ENCODE measurements at places on chromosomes 4 and X.

DNA sequence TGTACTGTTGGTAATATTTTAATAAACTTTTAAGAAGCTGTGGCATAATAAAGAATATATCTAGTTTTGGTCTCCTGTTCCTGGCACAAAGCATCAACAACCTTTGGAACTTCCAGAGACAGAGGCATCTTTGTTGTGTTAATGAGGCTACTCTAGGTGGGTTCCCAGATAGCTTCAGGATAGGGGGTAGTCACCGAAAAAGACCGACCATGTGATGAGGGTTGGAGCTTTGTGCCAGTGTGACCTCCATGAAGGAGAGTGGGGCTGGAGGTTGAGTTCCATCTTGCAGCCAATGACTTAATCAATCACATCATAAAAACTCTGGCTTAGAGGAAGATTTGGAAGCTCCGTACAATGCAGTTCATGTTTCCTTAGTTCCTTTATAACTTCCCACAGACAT lies 9.9 kb downstream of the PPAT start:
- no peak for DNase-seq

GRCh38 chrX:123878252-123878721 lies 18.4 kb downstream of the XIAP start:
- DNase-seq, result no peak

GRCh38 chr4:73614311-73614867 lies 5.8 kb downstream of the RASSF6 start:
- no peak for DNase-seq

- DNase-seq, result no peak
Observed at GRCh38 chr4:12963291-12963690, 520.8 kb downstream of the RAB28 start.

- no peak for DNase-seq
Observed at GRCh38 chr4:109801895-109802319, at the start of gene CFI. TSS of gene CFI (minus strand) at chr4:109801999. CDS start at chr4:109801971, 28 bp downstream.

DNA sequence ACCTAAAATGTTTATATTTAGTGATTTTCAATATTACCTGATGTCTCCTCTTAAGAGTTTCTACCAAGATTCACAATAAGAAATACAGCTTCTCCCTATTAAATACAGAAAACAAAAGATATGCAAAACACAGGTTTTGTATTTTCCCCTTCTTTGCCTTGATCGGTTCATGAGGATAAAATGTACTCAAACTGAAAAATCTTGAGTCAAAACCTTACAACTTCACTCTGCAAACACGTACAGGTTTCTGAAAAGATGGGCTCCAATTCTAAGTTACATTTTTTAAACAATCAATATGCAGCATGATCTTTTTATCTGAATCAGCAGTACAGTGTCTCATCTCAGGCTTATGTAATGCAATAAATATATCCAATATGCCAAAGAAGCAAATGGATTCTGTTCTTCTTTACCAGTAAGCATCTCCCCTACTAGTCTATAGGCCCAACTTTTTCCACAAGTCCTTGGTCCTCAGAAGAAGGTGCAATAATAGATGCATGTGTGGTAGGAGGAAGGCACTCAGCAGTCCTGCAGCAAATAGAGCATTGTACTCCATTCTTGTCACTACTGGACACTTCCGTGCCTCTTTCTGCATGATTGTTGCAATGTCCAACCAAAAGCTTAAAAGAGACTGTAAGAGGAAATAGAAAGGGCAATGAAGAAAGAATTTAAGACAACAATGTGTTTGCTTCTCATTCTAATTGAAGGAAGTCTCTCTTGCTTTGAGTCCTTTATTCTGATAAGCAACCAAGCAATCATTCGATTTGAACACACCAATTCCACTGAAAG lies 3.2 kb downstream of the MAPK10 start:
- DNase-seq, result no peak

DNA sequence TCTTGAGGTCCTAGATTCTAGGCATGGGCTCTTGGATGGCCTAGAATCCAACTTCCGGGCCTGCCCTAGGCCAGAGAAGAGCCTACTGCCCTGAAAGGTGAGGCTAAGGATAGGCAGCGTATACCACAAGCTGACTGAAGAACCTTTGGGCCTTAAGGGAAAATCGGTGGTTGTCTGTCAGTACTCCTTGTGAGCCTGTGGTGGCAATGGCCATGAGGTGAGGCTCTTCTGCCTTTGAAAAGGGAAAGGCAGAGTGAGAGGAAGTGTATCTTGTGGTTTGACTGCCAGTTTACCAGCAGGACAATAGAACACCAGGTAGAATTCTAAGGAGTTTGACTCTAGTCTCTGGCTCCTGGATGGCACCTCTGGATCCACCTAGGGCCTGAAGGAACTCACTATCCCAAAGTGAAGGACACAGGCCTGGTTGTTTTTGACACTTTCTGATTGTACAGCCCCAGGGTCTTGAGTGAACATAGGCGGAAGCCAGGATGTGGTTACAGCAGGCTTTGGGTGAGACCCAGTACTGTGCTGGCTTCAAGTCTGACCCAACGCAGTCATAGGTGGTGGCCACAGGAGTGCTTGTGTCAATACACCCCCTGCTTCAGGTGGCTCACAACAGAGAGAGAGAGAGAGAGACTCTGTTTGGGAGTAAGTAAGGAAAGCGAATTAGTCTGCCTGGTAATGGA lies 20.9 kb downstream of the ITIH6 start:
- no peak for DNase-seq

DNA sequence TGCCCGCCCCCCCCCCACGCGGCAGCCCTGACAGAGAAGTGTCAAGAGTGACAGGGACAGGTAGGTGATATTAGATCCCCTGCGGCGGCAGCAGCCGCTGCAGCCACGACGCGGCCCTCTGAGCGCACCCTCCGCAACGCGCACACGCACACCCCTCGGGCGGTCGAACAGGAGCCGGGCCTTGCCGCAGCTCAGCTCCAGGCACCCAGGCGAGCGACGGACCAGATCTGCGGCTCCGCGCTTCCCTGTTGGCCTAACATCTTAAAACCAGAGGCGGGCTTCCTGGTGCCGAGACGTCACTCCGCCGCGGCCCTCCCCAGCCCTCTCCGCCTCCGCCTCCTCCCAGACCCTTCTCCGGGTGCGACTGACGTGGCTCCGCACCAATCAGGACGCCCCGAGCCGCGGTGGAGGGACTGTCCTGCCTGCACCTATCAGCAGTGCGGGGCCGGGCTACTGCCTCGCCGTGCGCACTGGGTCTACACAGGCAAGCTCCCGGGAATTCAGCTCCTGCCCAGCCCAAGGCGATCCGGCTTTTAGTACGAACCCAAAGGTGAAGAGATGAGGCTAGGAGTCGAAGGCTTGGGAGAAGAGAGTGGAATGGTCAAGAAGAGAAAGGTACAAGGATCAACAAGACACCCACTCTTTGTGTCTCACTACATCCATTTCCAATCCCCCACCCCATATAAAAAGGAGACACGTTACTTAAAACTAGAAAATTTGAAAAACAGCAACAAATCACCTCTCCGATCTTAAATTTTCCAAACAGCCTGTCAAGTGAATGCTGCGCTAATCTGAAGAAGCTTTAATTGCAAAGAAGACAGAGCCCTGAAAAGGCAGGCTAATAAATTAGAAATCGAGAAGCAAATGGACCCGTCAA lies at the start of gene PITX2:
Gene PITX2, minus strand, starts transcription at position 237 of the 877 bp plus-strand sequence. CDS start 617 bp downstream, outside the sequence.
- DNase-seq, result no peak

DNA sequence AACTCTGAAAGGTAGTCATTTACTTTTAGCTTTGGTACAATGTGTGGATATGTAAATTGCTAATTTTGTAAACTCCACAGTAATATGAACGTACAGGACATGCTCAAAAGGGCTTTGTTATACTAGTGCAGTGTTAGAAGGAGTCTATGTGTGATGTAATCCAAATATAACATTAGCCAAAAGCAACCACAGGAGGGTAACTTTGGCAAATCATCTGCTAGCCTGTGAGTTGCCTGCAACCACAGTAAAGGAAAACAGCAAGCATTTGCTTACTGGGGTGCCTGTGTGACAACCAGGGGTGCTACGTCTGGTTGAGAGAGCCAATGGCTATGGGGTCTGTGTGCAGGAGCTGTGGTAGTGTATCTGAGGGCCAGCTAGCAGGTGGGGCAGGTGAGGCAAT lies 245.8 kb downstream of the ADAMTS3 start:
- no peak for DNase-seq

GRCh38 chr4:8152865-8153257 lies 5.8 kb downstream of the ABLIM2 start:
- no peak for DNase-seq

DNA sequence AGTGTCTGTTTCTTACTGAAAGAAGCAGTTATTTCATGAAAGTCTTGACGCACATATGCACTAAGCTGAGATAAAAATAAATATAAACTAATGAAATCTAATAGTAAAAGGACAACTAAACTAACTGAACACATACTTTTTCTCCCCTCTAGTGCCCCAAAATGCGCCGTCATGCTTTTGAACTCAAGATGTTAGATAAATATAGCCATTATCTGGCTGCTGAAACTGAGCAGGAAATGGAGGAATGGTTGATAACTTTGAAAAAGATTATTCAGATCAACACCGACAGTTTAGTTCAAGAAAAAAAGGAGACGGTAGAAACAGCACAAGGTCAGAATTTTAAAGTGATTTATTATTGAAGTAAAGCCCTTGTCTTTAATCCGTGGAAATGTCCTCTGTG lies 70.2 kb downstream of the DOCK11 start:
- DNase-seq, result no peak

GRCh38 chrX:129522184-129523078 lies 859 bp downstream of the SMARCA1 start:
- peak; percentile 8 for DNase-seq

DNA sequence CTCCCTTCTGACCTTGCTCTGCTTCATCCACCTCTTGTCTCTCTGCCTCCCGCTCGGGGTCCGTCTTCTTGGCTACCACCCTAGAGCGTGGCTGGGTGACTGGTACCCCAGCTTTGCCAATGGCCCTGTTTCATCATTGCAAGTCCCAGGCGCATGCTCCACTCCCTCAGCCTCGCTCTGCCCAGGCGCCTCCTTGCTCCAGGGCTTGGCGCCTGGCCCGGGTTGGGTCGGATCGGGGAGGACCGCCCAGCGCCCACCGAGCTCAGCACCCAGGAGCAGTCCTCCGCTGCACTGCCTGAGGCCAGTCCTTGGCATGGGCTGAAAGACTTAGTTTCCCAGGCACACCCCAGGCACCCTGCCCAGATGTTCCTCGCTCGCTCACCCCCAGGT lies 577 bp downstream of the BGN start:
- no peak for DNase-seq

DNA sequence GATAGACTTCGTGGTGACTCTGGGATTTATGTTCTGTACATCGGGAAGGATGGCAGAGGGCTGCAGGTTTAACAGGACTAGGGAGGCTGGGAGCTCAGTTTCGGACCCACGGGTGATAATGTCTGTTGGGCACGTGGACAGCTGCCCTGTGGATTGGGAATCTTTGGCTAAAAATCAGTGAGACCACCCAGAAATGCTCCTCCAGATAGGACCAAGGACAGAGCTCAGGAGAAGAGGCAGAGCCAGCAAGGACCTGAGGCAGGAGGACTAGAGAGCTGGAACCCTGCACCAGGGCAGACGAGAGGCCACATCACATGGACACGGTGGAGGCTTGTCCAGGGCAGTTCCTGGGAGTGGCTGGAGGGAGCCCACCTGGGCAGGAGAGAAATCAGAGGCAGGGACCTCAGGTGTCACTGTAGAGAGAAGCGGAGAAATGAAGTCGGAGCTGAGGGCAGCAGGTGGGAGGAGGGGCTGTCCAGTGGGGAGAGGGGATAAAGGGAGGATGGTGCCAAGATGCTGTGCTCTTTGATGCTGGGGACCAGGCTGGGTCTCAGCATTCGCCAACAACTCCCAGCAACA lies 79.2 kb downstream of the CPZ start:
- DNase-seq, result no peak

- peak; percentile 25 for DNase-seq
Observed at GRCh38 chrX:107542500-107542899, 85.8 kb upstream of the PRPS1 start.

DNA sequence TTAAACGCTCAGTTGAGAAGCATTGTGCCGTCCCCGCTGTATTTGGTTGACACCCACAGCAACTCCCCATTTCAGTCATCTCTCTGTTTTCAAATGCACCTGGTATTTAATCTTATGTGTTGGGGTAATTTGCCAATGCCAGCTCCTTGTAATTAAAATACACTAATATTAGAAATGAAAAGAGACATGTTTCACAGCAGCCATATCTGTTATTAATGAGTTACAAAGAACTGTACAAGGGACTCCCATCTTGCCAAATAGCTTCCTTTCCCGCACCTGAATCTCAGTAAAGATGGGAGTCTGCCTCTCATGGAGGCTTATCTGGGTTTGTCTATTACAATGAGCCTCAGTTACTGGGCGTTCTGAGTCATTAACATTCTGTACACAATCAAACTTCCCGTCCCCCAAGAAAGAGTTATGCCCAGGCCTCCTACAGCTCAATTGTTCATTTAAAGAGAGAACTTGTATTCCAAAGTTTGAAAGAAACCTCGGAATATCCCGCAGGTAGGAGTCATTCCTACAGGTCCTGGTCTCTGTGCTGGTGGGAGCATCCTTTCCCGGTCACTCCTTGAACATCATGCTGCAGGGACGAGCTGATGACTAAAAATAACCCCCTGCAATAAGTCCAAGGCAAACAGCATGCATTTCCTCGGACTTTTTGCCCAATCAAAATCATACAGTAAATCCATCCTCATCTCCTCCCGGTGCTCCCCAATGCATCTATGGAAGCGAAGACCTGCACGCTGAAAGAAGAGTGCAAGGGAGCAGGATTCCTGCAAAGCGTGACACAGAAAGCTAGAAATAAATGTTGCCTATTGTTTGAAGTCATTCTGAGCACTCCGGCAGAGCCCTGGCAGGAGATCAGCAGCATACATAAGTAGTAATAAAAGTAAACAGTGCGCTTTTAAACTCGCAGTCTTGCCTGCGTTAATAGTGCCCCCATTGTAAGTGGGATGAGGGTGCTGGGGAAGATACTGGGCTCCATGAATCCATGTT lies 926 bp downstream of the NDP start:
- peak; percentile 47 for DNase-seq

GRCh38 chr4:61049018-61049417 lies 151.1 kb upstream of the ADGRL3 start:
- DNase-seq, result no peak

GRCh38 chr4:78704981-78705683 lies 71.0 kb upstream of the BMP2K start:
- no peak for DNase-seq

- no peak for DNase-seq
Observed at GRCh38 chr4:57418133-57418532, 307.9 kb upstream of the IGFBP7 start.

DNA sequence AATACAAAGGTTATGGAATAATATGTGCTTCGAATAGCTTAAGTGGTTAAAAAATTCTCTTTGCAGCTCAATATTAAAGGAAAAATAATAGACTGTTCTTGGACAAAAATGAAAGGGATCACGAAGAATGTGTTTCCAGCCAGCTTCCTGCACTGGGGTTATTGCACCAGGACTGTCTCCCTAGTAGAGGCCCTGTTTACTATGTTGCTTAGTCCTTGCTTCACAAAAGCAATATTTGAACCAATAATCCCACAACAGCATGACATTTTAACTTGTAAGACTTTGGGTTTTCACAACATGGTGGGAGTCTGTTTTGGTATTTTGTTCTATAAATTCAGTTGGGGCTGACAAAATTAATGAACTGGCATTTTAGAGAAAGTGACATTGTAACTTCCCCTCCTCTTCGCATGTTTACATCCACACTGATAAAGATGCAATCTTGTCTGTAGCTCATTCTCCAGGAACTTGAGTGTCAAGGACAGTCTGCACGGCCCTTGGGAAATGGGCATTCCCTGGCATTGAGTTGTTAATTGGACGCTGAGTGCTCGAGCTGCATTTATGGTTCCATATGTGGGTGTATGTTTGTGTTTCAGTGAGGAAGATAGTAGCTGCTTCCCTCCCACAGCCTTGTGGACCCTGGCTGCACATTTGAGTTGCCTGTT lies 39.0 kb downstream of the SHROOM2 start:
- no peak for DNase-seq

- no peak for DNase-seq
Observed at GRCh38 chr4:33218238-33218637, 2498.1 kb downstream of the PCDH7 start.

GRCh38 chr4:156949373-156949814 lies 22.2 kb downstream of the PDGFC start:
- peak; percentile 55 for DNase-seq

Measured in NCI-H446 treated with DMSO at 0.1 percent for 48 hours (cell line).